ENCODE measurements at places on chromosomes 3 and 15.

DNA sequence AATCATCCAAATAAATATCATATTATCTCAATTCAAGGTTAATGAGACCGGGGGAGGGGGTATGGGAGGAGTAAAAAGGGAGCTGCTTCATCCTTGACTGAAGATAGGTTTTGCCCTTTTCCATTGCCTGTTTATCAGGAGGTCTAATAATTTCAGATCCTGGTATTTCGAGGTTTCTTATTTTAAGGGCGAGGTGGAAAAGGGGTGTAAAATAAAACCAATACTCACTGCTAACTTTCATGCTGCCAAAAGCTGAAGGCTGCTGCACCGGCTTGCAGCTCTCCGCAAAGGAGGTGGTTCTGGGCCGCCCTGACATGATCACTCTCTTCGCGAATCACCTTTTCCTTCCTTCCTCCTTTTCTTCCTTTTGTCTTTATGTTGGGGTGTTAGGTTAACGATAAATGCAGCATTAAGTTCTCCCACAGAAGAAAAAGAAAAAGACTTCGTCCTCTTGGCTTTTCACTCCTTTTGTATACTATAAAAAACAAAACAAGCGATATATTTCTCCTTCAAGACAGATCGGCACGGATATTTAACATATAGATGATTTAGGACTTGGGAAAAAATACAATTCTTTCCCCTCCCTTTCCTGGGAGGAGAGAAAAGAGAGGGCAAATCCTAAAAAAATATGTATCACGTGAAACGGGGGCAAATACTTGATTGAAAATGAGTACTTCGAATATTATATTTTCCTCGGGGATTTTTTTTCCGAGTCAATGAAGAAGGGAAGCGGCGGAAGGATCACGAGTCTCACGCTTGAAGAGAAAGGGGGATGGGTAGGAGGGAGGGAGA is 932 bp downstream of the GSK3B start:
- DNase-seq: peak; percentile 46

DNA sequence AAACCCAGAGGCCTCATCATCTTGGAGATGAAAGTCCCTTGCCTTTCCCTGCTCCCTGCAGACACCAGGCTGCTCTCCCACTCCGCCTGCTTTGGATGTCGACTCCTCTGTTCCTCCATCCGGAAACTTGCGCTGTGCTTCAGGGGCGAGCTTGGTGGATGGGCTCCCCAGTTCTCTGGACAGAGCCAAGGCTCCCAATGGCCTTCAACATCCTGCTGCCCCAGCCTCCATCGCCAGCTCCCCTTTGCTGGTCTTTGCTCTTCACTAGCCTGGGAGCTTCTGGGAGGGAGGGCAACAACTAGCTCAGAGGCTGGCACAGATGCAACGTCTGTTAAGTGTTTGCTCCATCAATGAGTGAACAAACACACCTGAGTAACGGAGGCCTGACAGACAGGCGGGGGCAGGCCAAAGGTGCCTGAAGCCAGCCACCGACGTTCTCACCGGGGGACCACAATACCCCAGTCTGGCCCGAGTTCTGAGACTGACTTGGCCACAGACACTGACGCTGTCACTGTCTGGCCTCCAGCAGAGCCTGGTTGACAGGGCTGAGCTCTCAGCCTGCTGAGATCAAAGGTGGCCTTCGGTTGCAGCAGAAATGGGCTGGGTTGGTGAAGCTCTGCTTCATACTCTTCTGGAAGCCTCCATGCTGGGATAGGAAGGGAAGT is 39.0 kb downstream of the RGMA start:
- peak; percentile 17 for DNase-seq

DNA sequence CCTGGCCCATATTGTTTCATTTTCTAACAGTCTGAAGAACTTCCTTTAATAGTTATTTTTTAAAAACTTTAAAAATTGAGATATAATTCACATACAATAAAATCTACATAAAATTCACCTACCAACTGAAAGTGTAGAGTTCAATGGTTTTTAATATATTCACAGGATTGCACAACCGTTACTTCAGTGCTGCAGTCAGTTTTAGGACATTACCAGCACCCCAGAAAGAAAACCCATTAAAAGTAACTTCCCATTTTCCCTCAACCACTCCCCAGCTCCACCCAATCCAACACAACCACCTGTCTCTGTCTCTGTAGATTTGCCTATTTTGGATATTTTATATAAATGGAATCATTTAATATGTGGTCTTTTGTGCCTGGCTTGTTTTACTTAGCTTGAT is 29.6 kb downstream of the MGA start:
- DNase-seq: no peak

GRCh38 chr3:157427901-157428300 is 8.7 kb upstream of the PTX3 start:
- DNase-seq: no peak

DNA sequence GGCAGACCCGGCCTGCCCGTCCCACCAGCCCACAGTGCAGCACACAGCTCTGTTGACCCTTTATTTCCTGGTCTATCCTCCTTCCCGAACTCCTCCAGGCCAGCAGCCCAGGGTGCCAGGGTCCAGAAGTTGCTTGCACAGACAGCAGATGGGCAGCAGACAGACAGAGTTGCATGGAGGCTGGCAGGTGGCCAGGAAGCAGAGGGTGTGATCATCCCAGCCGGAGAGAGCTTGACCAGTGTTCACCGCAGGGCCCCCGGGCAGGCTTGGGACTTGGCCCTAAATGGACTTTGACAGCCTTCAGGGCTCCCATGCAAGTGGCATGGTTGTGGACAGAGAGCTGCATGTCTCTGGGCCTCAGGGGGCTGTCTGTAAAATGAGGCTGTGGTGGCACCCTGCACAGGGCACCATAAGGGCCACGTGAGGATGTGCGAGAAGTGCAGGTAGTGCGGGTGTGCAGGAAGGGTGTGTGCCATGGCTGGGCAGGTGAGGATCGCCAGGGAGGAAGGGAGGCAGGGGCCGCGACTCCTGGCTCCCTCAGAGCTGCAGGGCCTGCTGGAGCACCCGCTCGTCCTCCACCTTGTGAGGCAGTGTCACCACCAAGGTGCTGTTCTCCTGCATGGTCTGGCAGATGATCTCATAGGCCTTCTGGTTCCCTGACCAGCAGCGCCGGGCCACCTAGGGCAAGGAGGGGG is 6.3 kb upstream of the ZXDC start:
- no peak for DNase-seq

- no peak for DNase-seq
Measured at GRCh38 chr3:171565481-171566058, 105.4 kb upstream of the TNIK start.

DNA sequence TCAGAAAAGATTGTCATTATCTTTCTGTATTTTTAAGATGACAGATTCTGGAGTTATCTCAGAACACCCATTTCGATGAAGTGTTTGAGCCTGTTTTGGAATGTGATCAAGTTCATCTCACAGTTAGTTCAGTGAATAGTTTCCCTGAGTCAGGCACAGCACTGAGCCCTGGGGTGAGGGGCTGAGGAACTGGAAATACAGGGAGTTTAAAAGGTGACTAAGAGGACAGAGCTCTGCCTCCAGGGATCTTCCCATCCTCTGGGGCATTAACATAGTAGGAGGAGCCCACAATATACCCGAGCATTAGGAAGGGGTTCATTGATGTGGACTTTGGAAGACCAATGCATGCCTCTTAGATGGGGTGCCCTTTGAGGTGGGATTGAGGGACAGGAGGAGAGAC is 355.1 kb downstream of the CLSTN2 start:
- DNase-seq: no peak

DNA sequence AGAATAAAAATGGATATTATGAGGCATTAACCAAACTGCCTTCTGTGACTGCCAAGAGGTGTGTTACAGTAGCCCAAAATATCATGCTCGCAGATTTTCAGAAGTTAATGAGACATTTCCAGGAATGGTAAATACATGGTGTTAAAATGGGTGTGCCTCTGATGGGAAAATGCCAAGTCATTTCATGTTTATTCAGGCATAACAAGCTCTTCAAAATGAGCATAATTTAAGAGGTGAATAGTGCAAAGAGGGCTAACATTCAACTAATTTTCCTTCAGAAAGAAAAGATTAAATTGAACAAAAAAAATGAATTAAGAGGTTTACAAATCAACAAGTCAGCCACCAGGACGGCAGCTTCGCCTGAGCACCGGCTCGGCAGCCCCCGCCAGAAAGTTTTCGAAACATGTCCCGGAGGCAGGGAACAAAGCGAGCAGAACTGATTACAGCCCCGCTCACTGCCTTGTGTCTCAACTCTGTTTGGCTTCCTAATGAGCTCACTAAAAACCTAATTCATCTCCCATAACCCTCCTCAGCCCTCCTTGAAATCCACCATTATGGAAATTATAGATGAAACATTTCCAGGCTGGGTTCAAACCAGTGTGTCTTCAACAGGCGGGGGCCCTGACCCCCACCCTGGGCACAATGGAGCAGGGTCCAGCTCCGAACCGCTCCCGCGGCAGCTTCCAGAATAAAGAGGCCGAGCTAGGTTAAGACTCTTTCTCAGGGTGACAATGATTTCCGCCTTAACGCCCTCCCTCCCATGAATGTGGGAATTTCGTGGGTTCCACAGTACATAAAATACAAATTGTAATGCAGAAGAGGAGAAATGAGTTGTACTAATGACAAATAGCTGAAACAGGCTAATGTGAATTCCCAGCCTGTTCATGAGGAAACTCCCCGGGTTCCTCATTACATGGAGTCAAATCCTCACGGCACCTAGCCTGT is 43.9 kb downstream of the MEIS2 start:
- DNase-seq: peak; percentile 79

DNA sequence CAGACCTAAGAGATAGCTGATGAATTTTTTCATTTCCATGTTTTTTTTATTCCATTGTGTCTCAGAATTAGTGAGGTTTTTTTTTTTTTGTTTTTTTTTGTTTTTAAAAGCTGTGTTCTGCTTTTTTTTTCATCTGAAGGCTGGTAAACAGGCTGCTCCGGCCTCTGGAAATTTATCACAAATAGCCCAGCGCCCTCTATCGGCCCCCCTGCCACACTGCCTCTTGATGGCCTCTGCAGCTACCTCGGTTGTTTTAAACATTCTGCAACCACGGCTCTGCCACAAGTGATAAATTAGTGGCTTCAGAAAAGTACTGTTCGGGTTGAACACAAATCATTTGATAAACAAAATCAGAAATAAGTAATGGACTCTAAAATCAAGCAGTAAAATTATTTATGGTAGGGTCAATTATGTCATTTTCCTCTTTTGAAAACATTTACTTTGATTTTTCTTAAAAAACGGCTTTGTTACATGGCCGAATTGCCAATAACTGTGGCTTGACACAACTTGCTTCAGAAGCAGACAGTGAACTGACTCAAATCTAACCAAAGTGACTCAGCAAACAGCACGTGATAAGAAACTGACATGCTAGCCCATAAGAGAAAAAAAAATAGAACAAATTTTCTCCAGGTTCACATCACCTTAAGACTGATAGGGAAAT is 87.8 kb downstream of the RSL24D1 start:
- DNase-seq: peak; percentile 24

DNA sequence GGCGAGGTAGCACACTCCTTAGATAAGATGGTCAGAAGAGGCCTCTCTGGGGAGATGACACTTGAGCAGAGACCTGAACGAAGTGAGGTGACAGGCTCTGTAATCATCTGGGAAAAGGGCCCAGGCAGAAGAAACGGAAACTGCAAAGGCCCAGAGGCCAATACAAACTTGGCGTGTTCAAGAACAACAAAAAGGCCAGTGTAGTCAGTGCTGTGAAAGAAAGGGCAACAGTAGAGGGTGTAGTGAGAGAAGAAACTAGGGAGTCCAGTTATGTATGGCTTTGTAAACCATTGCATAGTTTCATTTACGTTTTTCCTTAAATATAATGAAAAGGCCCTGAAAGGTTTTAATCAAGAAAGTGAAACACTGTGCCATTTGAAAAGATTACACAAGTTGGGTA is 31.8 kb downstream of the PLD1 start:
- no peak for DNase-seq

- DNase-seq: no peak
Measured at GRCh38 chr3:129005526-129006303, 4.6 kb downstream of the EFCC1 start.

- DNase-seq: no peak
Measured at GRCh38 chr3:46856576-46857471, 6.4 kb downstream of the MYL3 start.

DNA sequence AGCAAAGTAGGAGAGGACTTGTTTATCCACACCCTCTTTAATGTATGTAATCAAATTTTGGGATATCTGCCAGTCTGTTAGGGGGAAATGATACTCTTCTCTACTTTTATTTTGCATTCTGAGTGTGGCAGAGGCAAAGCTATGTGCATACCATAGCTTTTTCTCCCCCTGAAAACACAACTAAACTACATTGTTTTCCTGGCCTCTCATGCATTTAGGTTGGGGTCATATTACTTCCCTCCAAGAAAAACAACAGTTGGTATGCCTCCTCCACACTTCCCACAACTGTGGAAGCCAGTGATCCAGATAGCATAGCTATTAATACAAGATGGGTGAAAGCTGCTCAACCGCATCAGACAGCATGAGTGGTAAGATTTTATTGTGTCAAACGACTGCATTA is 6.9 kb downstream of the RPL15 start:
- DNase-seq: no peak

DNA sequence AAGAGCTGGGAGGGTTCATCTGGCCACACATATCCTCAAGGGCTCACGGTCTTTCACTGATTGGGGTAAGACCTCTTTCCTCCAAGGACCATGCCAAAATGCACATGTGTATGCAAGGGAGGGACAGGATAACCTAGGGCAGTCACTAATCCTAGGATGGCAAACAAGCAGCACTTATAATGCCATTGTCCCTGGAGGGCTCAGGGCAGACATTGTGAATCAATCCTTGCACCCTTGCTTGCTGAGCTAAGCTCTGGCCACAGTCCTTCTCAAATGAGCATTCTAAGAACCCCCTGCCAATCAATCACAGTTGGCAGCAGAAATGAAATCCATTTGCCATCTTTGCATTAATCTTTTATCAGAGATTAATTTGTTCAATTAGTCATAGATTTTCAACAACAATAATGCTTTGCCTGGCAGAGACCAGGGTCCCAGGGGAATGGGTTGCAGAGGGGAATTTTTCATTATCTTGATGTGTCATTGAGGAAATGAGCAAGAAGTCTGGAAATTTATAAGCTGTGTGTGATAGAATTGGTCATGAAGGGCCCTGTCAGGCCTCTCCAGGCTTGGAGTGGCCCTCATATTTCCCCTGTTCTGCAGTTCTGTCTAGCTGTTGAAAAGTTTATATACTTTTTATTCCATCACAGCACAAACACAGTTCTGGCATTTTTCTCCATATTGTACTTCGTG is 57.2 kb upstream of the KY start:
- DNase-seq: no peak

- no peak for DNase-seq
Measured at GRCh38 chr15:38992930-38993329, 428.3 kb upstream of the RASGRP1 start.

All from NCI-H1105 treated with DMSO at 0.1 percent for 48 hours (cell line).